ENCODE measurements at places on chromosomes 12 and 14.

DNA sequence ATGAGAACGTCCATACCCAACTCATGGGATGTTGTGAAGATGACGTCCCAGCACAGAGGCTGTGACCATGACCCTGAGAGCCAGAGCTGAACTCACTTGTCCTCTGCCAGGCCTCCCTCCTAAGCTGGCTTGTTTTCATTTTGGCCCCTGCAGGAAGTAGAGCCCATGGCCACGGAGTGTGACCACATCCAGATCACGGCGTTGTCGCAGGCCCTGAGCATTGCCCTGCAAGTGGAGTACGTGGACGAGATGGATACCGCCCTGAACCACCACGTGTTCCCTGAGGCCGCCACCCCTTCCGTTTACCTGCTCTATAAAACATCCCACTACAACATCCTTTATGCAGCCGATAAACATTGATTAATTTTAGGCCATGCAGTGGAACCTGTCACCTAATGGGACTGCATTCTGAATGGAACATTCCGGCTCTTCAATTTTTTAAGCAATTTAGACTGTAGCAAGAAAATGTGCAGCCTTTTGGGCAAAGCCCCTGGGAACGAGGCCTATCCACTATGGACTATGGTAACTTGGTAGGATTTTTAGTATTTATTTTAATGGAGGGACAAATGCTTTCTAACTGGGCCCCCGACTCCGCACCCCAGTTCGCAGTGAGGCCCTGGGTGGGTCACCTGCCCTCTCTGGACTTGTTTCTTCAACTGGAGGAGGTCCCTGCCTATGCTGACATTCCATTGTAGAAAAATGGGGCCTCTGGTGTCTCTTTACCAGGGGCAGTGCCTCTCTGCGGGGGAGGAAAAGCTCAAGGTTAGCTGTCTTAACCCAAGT is 19.6 kb downstream of the OTUB2 start:
- no peak overlapping the region for H3K27ac ChIP-seq
- peaks cover 3% of the 10 kb centered on the region for H3K4me1 ChIP-seq
- DNase-seq = no peak
- no peak overlapping the region for H3K4me3 ChIP-seq
- H3K27me3 ChIP-seq = no peaks in the 10 kb centered on the region

DNA sequence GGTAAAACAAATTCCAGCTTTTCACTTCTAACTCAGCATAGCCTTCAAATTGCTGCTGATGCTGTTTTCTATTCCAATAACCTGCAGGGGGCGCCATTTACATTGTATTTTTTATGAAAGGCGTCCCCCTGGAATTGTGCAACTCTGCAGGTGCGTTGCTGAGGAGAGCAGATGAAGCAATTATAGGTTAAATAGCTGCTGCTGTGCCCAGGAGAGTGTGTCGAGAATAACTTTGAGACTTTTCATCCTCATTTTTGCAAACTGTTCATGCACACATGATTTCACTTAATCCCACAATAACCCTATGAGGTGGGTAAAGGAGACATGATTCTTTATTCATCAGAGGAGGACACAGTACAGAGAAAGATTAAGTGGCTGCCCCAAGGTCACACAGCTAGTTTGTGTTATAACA is 75.7 kb downstream of the MYRFL start:
- no peaks in the 10 kb centered on the region for H3K4me1 ChIP-seq
- no peaks in the 10 kb centered on the region for H3K36me3 ChIP-seq
- H3K4me3 ChIP-seq = no peak overlapping the region
- DNase-seq = peak; percentile 94
- no peak overlapping the region for H3K27ac ChIP-seq

DNA sequence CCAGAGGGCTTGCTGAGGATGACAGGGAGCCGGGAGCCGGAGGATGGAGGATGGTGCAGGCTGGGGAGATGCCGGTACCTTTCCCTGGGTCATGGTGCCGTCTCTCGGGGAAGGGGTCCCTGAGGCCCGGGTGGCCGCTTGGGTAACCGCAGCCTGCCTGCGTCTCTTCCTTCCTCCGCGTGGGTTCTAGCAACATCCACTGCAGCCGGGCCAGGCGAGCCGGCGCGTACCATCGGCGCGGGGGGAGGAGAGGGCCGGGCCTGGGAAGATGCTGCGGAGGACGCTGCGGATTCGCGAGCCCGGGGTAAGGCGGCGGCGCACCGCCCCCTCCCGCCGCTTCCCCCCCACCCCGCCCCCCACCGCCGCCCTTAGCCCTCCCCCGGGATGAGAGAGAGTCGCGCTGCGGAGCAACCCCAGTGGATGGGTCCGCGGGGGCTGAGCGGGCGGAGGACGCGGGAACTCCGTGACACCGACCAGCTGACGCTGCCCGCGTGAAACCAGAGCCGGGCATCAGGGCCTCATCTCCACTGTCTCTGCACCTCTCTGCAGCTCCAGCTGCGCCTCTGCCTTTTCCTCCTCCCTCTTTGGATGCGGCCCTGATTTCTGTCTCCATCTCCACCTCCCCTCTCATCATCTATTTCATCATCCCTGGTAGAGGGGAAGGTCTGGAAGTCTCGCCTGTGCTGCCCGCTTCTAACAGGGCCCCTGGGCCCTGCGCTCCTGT is at the start of gene FAIM2:
Gene FAIM2, minus strand, starts transcription at position 201 of the 724 bp plus-strand sequence. Its CDS starts 108 bp downstream, at position 93.
- no peak for DNase-seq
- peaks cover 15% of the 10 kb centered on the region for H3K4me1 ChIP-seq
- peak within 1 kb of the TSS; percentile 55 for H3K4me3 ChIP-seq
- peak within 1 kb of the TSS; percentile 44 for H3K27ac ChIP-seq

GRCh38 chr12:15534874-15535273 is 212.6 kb downstream of the PTPRO start:
- no peak overlapping the region for H3K4me3 ChIP-seq
- no peaks in the 10 kb centered on the region for H3K27me3 ChIP-seq
- peak overlapping the region; percentile 36 for H3K27ac ChIP-seq
- H3K4me1 ChIP-seq = no peaks in the 10 kb centered on the region
- H3K36me3 ChIP-seq = no peaks in the 10 kb centered on the region

DNA sequence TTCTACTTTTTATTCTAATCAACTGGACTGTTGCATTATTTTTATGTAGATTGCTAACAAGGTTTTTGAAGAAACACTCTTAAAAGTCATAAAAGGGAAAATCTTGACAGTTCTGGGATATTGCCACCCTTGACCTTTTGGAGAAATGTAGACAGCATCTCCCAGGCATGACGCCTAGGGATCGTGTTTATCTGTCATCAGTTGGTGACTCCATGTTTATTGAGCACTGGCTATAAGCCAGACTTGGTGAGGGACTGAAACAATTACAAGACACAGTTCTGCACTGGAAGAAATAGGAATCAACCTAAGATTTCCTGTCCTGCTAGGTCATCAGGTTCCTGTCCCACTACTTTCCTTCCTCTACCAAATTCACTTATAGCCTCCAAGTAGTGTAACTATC is 34.5 kb downstream of the HMGA2 start:
- no peaks in the 10 kb centered on the region for H3K36me3 ChIP-seq
- no peaks in the 10 kb centered on the region for H3K4me1 ChIP-seq
- no peak for DNase-seq

DNA sequence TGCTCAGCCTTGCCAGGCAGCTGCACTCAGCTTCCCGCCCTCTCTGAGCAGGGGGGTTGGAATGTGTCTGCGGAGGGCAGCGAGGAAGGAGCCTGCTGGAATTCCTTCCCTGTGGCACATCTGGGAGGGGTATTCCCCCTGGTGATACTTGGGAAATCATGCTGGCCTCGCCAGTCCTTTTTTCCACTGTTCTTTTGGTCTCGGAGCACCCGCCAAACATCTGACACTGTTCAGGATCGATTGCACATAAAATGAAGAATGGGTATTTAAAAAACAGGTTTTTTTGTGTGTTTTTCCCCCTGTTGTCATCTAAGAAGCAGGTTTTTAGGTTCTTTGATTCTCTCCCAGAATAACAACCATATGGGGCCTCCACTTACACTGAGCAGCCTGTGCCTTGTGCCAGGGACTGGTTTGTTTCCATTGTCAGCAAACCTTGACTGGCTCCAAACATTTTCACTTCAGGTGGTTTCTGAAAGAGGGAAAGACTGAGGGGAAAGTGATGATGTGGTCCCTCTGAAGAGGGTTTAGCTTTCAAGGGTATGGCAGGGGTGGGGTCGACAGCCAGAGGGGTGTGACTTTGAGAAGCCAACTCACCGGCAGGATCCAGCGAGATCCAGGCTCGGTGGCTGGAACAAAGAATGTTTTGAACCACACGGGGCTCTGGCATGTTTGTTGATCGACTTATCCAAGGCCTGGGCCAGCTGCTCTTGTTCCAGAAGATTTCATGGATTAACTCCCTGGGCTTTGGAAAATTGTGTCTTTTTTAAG is 215.1 kb downstream of the CACNA1C start:
- DNase-seq = peak; percentile 52
- H3K4me3 ChIP-seq = no peak overlapping the region
- H3K4me1 ChIP-seq = peaks cover 44% of the 10 kb centered on the region
- H3K27me3 ChIP-seq = no peaks in the 10 kb centered on the region
- H3K36me3 ChIP-seq = no peaks in the 10 kb centered on the region
- H3K27ac ChIP-seq = peak overlapping the region; percentile 25

- DNase-seq = peak; percentile 82
- no peaks in the 10 kb centered on the region for H3K36me3 ChIP-seq
- H3K27ac ChIP-seq = peak overlapping the region; percentile 94
- no peaks in the 10 kb centered on the region for H3K27me3 ChIP-seq
These were observed 47.2 kb upstream of the CTDSP2 start for GRCh38 chr12:57893431-57894353.

- H3K27ac ChIP-seq = no peak overlapping the region
- DNase-seq = no peak
- H3K36me3 ChIP-seq = no peaks in the 10 kb centered on the region
- no peak overlapping the region for H3K4me3 ChIP-seq
- H3K27me3 ChIP-seq = no peaks in the 10 kb centered on the region
These were observed 87.0 kb downstream of the TESC start for GRCh38 chr12:117011988-117012805.

- no peaks in the 10 kb centered on the region for H3K4me1 ChIP-seq
- no peak for DNase-seq
- H3K27ac ChIP-seq = no peak overlapping the region
- no peak overlapping the region for H3K4me3 ChIP-seq
- no peaks in the 10 kb centered on the region for H3K36me3 ChIP-seq
These were observed 456.3 kb upstream of the RGS6 start for GRCh38 chr14:71475916-71476315.

DNA sequence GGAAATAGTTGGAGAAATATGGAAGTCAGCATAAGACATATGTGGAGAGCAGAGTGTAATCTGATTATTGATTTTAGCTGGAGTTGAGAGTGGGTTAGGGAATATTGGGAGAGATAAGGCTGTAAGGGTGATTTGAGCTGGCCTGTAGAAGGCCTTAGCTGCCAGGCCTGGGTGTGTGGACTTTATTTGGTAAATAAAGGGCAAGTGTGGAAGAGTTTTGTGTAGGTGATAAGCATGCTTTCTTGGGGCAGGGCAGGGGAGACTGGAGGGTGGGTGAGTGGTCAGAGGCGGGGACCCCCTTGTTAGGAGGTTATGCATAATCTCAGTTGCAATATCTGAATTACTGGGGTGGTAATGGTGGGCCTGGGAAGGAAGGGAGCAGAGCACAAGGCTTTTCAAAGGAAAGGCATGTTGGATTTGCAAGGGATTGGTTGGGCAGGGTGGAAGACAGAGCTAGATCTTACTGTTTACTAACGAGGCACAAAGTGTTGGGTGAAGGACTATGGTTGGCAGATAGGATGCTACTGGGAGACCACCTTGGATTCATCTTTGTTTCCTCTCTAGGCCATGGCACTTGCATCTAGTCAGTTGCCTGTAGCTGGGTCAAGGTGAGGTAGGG is 5.5 kb downstream of the KHNYN start:
- no peak for DNase-seq
- no peaks in the 10 kb centered on the region for H3K27me3 ChIP-seq
- peak overlapping the region; percentile 74 for H3K27ac ChIP-seq
- no peak overlapping the region for H3K4me3 ChIP-seq

GRCh38 chr12:105503619-105504018 is 173.1 kb downstream of the C12orf75 start:
- DNase-seq = no peak
- H3K4me3 ChIP-seq = no peak overlapping the region
- H3K4me1 ChIP-seq = peaks cover 6% of the 10 kb centered on the region
- H3K36me3 ChIP-seq = no peaks in the 10 kb centered on the region
